Colonic mucosa (tissue), 4 donors: ENCODE measurements at places on chromosomes 1 and 21.

- no peak for DNase-seq
Measured at GRCh38 chr1:48089356-48089891, 92.2 kb upstream of the TRABD2B start.

GRCh38 chr1:167562702-167563101 is 9.1 kb upstream of the CREG1 start:
- no peak for DNase-seq

- DNase-seq, result no peak
Measured at GRCh38 chr1:110130989-110131388, 18.7 kb downstream of the UBL4B start.

GRCh38 chr1:198007687-198008607 is 90.8 kb downstream of the LHX9 start:
- DNase-seq, result no peak

DNA sequence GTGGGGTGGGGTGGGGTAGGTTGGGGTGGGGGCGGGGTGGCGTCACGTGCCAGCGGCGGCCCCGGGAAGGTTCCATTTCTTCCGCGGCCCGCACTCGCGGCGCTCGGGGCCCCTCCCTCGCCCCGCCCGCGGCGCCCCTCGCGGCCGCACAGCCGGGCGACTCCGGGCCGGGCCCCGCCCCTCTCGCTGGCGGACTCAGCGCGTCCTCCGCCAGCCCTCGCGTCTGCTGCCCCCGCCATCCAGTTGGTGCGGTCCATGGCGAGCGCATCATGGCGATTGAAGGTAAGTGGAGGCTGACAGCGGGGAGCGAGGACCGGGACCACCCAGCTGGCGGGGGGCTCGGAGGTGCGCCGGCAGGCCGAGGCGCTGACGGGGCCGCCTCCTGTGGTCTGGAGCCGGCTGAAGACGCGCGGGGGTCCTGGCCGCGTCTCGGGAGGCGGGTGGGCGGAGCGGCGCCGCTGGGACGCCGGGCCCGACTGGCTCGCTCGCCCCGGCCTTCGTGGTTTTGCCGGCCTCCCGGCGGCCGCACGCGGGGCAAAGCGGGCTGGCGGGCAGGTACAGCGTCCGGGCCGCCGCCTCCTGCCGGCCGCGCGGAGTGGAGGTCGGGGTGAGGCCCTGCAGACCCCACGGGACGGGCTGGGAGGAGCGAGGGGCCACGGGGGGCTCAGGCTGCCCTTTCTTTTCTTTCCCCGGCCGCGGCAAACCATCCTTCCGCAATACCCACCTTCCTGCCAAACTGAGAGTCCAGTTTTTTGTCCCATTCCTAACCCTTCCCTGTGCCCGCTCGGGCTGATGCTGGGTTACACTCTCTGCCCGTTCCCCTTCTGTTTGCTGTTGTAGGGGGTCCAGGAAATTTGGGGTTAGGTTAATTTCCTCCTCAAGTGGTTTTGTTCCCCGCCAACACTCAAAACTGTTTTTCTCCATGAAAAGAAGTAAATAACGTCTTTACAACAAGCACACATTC is at the start of gene SYT14:
SYT14 (plus strand) TSS at position 222 of the 964 bp plus-strand sequence; CDS start at position 270, 48 bp downstream.
- DNase-seq, result no peak

DNA sequence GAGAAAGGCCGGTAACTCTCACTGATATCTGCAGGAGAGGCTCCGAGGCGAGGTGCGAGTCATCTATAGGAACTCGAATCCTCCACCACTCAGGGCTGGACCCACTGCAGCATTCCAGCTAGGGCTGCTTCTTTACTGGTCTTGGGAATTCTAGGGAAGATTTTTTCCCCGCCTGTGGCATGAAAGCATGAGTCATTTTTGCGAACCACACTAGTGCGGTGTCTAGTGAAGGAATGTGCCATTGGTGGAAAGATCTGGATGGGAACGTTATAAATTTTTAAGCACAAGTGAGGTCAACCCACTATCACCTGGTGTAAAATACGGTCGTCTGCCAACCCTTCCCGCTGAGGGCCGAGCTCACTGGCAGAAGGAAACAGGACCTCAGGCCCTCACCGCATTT is 49.7 kb downstream of the SYF2 start:
- no peak for DNase-seq

DNA sequence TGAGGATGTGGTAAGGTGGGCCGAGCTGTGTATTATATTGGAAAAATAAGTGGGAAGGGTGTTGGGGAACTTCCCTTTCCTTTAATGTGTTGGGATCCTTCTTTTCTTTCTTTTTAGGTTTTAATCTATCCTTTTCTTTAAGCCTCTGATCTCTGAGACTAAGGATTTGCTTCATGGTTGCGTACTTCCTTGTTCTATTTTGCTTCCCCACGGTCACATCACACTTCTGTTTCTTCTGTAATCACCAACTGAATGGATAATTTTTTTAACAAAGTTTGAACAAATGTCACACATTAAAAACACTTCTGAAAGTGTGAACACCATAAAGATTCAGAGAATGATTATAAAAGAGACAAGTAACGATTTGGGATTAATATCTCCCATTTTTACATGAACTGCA is 17.4 kb downstream of the DMRTA2 start:
- no peak for DNase-seq

DNA sequence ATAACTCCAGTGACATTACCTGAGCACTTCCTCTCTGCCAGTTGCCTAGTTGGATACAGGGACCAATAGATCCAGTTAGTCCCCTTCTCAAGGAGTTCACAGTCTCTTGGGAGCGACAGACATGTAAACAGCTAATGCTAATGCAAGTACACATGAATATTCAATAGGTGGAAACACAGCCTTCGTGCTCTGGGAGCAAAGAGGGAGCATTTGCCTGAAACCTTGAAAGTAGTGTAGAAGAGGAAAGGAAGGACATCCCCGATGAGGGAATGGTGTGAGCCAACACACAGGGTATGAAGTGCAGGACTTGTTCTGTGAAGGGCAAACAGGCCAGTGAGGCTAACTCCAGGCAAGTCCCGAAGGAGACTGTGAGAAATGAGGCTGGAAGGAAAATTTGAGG is 3.8 kb upstream of the TMEM222 start:
- no peak for DNase-seq

- DNase-seq, result no peak
Measured at GRCh38 chr1:27003745-27004470, 8.7 kb downstream of the TENT5B start.

DNA sequence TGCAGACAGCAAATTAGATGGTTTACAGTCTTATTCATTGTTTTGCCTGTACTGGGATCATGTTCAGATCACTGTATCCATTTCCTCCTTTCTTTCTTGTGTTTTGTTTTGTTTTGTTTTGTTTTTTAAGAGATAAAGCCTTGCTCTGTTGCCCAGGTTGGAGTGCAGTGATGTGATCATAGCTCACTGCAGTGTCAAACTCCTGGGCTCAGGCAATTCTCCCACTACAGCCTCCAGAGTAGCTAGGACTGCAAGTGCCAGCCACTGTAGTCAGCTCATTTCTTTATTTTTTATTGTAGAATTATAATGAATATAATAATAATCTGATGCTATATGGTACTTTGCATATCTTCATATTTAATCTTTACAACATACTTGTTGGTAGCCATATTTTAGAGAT is 403.7 kb upstream of the B3GALT2 start:
- DNase-seq, result no peak

GRCh38 chr1:243287652-243288051 is 31.8 kb downstream of the SDCCAG8 start:
- no peak for DNase-seq

DNA sequence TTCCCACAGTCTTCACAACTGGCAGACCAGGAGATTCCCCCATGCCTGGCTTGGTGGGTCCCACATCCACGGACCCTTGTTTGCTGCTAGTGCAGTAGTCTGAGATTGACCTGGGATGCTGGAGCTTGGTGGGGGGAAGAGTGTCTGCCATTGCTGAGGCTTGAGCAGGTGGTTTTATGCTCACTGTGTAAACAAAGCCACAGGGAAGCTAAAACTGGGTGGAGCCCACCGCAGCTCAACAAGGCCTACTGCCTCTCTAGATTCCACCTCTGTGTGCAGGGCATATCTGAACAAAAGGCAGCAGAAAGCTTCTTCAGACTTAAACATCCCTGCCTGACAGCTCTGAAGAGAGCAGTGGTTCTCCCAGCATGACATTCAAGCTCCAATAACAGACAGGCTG is 177.3 kb upstream of the ETV3 start:
- DNase-seq, result no peak

- no peak for DNase-seq
Measured at GRCh38 chr1:14975119-14975518, 178.4 kb upstream of the TMEM51 start.

GRCh38 chr1:173417563-173417962 is 59.6 kb upstream of the PRDX6 start:
- DNase-seq, result no peak

DNA sequence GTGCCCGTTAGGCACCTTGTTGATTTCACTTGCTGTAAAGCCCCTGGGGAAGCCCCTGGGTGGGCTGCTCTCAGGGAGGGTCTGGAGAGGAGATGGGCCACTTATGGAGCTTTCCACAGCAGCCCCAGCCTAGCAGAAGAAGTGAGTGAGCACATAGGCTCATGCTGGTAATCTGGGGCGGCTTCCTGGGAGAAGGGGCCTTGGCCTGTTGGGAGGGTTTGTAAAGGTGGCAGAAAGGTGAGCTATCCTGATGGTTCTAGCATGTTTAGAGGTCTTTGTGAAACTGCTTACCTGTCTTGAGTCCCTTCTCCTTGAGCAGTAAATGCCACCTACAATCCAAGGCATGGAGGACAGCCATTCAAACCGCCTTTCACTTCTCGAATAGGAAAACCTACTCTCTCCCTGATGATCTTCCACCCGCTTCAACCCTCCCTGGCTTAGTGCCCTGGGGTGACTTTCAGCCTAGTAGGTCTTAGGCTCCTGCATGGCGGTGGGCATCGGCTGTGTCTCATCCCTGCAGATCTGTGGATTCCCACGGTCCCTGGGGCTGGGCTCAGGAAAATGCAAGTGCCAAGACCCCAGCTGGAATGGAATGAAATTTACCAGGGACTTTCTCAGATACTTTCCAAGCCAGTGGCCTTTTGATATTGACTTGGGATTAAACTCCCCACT is 87.6 kb upstream of the SELENON start:
- no peak for DNase-seq

GRCh38 chr1:119895102-119895501 is 1.2 kb downstream of the ADAM30 start:
- no peak for DNase-seq

- no peak for DNase-seq
Measured at GRCh38 chr1:94255476-94255875, 18.1 kb upstream of the ARHGAP29 start.
